ENCODE measurements at places on chromosomes 5 and 9.

DNA sequence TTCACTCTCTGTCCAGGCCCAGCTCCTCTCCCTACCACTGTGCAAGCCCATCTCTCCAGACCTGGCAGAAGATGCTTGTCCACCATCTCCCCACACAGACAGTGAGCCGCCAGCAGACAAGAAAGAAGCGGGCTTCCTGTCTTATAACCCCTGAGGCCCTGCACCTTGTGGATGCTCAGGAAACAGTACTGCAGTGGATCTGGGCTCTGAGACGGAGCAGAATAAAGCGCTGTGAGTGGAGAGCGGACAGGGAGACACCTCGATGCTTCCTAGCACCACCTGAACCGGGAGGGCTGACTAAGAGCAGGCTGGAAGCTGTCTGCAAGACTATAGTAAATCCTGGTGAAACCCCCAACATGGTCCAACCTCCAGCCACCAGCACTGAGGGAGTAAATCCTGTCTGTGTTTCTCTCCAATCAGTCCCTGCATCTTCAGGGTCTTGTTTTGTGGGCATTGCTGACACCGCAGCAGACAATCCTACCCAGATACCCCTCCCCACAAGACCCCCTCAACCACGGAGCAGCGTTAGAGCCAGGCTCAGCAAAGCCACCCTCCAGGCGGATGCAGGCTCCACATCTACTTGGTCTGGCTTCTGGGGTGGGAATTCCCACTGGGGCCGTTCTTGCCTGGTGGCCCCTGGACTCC, 18.7 kb downstream of the ORM2 start:
- no peak for DNase-seq

- DNase-seq = no peak
These were observed 131.2 kb downstream of the HTR4 start for GRCh38 chr5:148523139-148523538.

GRCh38 chr9:20043035-20043434, 254.2 kb upstream of the SLC24A2 start:
- DNase-seq = no peak

- no peak for DNase-seq
These were observed 39.1 kb upstream of the ANKRD31 start for GRCh38 chr5:75275756-75276155.

DNA sequence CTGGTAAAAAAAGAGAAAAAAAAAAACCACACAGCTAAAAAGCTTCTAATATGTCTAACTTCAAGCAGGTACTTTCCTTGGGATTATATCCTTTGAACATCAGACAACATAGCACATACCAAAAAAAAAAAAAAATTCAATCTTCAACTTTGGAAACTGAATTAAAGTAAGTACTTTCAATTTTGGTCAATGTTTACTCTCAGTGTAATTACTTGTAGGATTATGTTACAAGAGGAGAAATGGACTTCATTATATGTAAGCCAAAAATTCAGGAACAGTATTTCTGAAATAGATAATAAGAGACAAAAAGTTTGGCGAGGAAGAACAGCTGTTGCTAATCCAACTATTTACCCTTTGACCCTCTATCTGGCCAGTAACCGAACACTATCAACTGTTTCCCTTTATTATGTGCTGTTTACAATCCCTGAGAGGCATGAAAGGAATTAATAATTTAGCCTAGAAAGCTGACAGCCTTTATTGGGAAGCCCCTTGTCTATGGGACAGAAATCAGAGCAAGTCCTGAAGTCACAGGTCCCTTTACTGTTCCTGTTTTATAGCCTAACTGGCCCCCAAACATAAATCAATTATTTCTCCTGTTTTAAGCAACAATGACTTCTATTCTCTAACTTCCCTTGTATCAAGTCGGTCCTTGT, 46.6 kb downstream of the NR6A1 start:
- no peak for DNase-seq

DNA sequence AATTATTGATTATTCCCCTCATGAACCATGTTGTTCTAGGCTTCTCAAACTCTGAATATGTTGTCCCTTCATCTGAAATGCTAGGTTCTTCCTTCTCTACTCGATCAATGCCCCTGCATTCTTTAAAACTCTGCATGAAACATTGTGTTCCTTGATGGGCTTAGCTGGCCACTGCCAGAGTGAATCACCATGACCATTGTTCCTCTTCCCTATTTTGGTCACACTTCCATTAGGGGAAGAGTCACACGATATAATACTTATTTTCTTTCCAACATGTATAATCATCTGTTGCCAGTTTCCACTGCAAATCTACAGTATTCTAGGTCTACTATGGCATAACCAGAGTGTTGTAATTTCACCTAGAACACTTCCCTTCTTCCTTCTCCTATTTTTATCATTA, 247.9 kb downstream of the TRPM3 start:
- DNase-seq = no peak

DNA sequence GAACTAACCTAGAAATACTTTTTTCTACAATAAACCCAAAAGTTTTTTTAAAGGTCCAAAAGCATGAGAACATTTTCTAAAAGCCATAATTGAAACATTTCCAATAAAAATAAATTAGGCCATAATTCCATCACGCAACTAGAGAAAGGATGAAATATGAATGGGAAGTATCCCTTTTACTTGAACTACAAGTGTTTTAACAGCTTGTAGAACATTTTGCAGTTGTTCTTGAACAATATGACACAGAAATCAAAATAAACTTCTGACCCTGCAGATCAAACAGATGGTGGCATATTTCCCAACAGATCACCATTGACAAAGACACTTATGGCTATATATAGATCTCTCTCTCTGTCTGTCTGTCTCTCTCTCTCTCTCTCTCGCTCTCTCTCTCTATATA, 624.4 kb downstream of the PSAT1 start:
- DNase-seq = no peak

DNA sequence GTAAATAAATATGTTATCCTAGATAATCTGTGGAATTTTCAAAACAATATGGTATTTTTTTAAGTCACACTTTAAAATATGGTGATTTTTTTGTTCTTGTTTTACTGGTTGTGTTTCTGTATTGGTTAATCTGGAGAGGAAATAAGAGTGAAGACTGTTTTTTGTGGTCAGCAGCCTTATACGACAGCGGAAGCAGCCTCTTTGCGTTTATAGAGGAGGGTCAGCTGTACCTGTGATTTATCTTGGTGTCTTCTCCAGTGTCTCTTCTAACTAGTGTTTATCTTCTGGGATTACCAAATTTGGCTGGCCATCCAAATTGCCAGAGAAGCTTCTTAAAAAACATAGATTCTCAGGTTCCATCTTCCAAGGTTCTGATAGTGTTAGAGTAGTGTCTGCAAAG, 58.7 kb downstream of the ICE1 start:
- DNase-seq = no peak

GRCh38 chr5:5372930-5373329, 49.5 kb upstream of the ICE1 start:
- DNase-seq = no peak

- DNase-seq = no peak
These were observed 2215.5 kb downstream of the MAT2B start for GRCh38 chr5:165720901-165721300.

GRCh38 chr9:68552700-68553476, 12.2 kb upstream of the TMEM252 start:
- no peak for DNase-seq

- DNase-seq = no peak
These were observed 18.9 kb upstream of the PFDN1 start for GRCh38 chr5:140321796-140322195.

DNA sequence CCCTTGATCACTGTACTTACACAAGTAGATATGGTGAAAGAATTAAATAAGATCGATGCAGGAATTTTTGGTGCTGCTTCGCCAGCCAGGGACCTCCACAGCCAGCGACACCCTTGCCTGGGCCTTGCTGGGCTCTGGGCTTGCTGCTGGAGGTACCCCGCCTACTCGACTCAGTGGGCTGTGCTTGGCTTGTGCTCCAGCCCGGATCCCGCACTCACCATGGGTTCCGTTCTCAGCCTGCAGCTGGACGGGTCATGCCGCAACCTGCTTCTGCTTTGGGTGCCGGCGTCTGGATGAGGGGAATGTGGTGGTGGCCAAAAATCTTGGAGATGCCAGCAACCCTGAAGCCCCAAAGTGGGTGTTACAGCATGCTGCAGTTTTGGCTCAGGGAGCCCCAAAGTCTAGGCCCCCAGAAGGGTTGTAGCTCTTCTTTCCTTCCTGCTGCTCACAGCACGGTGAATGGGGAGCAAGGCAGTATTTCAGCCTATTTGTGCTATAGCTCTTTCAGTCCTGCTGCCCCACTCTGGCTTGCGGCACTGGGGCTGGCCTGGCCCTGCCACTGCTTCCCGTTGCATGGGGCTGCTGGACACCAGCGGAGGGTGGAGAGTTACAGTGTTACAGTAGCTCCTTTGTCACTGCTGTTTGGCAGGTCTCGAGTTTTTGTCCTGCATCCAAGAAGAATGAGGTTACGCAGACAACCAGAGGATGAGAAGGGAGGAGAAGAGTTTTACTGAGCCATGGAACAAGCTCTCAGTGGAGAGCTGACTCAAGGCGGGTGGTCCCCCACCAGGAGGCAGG, 48.0 kb downstream of the TARS1 start:
- no peak for DNase-seq

DNA sequence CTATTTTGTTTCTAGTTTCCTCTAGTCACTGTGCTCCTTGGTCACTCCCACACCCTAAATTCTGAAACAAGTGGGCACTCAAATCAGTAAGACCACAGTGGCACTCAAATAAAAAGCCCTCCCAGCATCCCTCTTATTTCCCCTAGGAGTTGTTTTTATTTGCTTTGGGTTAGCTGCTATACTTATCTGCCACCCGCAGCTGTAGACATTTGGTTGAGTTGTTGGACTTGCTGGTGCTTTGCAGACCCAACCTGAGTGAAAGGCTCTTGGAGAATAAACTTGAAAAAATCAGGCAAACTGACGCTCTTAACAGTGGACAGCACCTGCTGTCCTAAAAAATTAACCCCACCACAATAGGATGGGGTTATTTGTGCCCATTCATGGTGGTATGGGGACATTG, 203.0 kb downstream of the SPATA31A6 start:
- DNase-seq = no peak

GRCh38 chr5:132467287-132467984, 23.1 kb downstream of the IRF1 start:
- no peak for DNase-seq

GRCh38 chr5:153998768-153999167, 39.9 kb downstream of the FAM114A2 start:
- DNase-seq = no peak

GRCh38 chr9:121725008-121725775, 73.8 kb downstream of the DAB2IP start:
- no peak for DNase-seq

DNA sequence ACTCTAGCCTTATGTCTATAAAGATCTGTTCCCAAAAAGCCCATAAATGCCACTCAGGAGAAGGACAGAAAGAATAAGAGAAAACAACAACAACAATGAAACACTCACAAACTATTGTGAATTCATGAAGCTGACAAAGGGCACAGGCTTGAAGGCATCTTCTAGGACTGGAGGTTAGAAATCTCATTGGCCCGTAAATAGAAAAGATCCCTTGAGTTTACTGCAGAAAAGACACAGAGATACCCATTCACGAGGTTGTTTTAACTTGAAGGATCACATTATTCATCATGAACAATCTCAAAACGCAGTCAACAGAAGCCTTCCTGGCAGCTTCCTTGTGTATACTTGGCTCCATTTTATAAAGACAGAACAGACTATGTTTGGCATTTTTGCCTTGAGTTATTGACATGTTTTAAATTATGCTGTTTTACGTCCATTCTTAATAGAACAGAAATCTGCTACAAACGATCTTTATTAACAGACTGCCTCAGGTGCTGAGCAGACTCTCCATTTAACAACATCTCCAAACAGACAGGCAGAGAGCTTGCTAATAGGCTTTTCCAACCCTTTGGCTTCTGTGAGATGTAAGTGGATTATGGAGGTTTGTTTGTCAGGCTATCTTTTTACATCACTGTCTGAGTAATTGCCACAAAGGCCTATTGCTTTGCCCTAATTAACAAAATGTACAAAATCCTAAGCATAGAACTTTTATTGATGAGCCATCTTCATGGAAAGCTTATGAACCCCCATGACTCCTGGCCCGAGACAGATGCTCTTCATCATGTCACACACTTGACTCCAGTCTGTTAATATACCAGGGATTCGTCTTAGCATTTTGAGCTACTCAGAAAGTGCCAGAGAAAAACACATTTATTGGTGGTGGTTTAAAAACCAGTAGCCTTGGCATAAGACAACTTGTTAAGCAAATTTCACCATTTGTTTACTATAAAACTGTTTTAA, 735.3 kb upstream of the ZNF608 start:
- DNase-seq = no peak

- DNase-seq = no peak
These were observed 168.0 kb upstream of the POU5F2 start for GRCh38 chr5:93909356-93909755.

DNA sequence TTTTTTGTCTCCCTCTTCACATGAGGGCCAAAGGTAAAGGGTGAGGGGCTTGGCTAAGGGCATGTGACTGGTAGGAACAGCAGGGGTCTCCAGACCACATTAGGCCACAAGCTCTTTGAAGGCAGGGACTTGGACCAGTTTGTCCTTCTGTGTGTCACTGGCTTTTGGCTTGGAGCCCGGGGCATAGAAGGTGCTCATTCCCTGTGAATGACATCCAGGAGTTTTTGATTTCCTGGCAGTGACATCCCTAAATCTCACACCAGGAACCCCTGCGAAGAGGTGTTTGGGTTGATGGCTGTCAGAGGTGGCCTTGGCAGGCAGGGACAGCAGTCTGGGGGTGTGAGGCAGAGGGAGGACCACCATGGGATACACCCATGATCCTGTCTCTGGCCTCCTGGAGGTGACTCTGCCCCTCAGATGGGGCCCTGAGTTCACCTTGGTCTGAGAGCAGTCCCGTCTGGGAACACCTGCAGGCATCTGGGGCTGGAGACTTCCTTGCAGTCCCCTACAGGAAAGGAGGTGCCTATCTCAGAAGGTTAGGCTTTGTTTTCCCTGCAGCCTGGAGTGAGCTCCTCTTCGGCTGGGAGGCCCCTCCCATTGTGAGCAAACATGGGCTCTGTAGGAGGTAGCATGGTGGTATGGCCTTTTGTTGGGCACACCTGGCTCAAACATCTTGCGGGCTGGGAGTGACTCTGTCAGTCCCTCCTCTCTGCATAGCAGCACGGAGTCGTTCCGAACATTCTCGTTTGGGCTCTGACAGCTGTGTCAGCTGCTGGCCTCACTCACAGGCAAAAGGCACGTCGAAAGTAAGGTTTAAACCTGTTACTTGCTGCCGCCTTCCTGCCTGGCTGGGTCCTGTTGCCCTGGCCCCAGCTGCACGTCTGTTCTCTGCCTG, 38.6 kb upstream of the PITX1 start:
- no peak for DNase-seq

DNA sequence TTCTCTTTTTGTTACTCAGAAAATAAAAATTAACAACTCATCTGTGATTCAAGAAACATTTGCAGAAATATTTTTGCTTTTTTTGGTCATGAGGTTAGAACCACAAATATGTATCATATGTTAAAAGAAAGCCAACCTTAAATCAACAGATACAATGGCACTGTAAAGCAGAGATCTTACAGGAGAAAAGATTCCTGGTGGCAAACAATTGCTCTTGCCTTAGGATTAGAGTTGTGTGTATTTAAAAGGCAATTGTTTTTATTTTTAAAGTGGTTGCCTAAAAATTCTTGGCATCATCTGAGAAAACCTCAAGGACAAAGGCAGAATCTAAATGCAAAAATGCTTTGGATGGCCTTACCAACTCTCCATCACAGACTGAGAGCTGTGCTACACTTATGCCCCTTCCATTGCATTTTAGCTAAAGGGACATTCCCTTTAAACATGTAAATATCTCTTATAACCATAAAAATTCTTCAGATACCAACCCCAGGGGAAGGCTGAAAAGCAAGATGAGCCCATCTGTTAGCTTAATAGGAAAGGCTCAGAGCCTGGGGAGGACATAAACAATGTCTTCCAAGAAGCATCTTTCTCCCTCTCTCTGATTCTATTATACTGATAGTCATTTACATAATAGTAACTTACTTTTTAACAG, 100.4 kb downstream of the FAM114A2 start:
- no peak for DNase-seq

All from hematopoietic multipotent progenitor cell treated with erythropoietin and hydrocortisone succinate and interleukin-3 and kit ligand, for 17 days (in vitro differentiated cells).